ENCODE measurements at places on chromosomes 11 and 22.

- no peak for DNase-seq
These were observed 60.5 kb downstream of the APIP start for GRCh38 chr11:34855754-34856095.

DNA sequence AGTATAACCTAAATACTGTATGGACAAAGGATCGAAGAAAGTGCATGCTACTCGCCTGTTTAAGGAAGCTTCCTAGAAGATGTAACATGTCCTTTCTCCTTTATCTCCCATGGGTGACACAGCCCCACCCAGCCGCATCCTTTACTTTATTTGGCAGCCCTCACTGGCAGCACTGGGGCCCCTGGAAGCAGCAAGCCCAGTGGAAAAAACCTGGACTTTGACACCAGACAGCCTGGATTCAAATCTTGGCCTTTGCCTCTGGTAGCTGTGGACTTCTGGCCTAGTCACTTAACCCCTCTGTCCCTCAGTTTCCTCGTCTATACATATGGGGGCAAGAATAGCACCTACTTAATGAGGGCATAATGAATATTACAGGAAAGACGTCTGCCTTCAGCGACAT is 67.1 kb downstream of the MYEOV start:
- DNase-seq = no peak

- no peak for DNase-seq
These were observed 1432.9 kb downstream of the BRD1 start for GRCh38 chr22:48394787-48395186.

GRCh38 chr11:119108857-119109221 is 1.7 kb downstream of the C2CD2L start:
- DNase-seq = no peak

DNA sequence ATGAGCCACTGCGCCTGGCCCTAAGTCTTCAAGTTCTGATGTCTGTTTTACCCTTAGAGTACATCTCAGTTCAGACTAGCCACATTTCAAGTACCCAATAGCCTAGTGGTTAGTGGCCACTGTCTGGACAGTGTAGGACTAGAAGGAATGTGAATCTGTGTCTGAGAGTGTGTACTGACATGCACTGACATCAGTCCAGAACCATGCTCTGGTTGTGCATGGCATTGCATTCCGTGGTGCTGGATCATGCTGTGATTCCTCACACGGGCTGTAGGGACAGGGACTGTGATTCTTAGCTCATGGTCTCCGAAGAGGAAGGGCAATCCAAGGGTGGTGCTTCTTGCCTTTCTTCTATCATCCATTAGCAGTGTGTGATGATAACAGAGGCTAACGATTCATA is 41.1 kb downstream of the AMOTL1 start:
- no peak for DNase-seq

DNA sequence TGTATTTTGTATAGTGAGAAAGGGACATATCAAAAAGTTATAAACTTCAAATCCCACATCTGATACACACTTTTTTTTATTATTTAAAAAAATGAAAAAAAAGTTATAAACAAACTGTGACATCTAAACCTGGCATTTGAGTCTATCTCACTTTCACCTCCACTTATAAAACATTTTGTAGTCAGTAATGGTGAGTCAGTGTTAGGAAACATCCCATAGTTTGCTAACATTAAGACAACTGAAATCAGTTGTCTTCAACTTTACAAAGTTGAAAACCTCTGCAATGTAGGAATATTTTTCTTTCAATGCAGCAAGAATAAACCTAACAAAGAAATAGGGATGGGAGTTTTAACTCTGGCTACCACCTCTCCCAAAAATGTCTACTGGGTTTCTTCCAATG is 47.7 kb downstream of the SLC35F2 start:
- DNase-seq = no peak

GRCh38 chr11:1397862-1398527 is 8.3 kb downstream of the BRSK2 start:
- DNase-seq = no peak

GRCh38 chr11:65501472-65502273 is 2.8 kb downstream of the MALAT1 start:
- DNase-seq = no peak

GRCh38 chr22:22878211-22878570 is 9.4 kb upstream of the IGLL5 start:
- DNase-seq = no peak

- DNase-seq = no peak
These were observed 283.0 kb upstream of the NARS2 start for GRCh38 chr11:78857688-78858087.

GRCh38 chr11:66510990-66511339 is 530 bp downstream of the BBS1 start:
- no peak for DNase-seq

GRCh38 chr11:69536406-69536805 is 54.9 kb downstream of the LINC01488 start:
- DNase-seq = no peak

GRCh38 chr22:38249803-38250642 is 22.8 kb downstream of the TMEM184B start:
- no peak for DNase-seq

DNA sequence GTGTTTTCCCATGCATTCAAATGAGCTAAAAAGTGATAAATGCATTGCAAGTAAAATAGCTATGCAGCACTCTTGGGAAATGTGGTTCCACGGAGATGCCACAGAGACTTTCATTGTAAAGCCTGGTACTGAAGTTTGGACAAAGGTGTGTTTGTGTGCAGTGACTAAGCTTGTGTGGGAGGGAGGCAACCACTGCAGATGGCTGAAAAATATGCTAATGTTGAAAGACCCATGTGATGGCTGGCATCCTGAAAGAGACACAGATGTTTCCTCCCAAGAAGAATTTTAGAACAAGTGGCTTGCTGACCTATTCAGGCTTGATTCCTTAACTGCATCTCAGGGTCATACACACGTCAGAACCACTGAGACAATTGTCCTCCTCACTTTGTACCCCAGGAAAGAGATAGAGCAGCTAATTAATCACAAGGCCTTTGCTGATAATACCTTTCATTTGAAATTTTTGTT is 73.8 kb downstream of the FAM76B start:
- DNase-seq = peak; percentile 60

GRCh38 chr11:11075515-11076171 is 217.8 kb upstream of the ZBED5 start:
- DNase-seq = no peak

DNA sequence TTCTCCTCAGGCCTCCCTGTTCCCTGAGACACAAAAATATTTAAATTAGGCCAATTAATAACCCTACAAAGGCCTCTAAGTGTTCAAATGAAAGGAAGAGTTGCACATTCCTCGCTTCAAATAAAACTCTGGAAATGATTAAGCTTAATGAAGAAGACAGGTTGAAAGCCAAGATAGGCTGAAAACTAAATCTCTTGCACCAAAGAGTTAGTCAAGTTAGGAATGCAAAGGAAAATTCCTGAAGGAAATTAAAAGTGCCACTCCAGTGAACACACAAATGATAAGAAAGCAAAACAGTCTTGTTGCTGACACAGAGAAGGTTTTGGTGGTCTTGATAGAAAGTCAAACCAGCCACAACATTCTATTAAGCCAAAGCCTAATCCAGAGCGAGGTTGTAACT is 574.4 kb downstream of the OPCML start:
- DNase-seq = no peak

DNA sequence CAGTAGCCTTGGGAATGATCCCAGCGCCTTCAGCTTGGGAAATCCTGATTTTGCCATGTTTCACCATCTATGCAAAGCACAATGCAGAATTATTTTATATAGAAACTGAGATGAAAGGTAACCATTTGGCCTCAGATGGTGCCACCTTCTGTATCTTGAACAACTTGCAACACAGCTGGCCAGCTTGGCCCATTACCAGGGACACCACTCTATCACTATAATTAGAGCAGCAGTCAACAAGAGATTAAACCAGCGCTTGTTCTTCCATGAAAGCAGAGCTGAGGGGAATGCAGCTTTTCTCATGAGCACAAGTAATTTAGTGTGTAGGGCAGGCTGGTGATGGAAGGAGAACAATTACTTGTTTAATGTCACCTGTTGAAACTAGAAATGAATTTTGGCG is 6.7 kb upstream of the ZDHHC13 start:
- DNase-seq = no peak

DNA sequence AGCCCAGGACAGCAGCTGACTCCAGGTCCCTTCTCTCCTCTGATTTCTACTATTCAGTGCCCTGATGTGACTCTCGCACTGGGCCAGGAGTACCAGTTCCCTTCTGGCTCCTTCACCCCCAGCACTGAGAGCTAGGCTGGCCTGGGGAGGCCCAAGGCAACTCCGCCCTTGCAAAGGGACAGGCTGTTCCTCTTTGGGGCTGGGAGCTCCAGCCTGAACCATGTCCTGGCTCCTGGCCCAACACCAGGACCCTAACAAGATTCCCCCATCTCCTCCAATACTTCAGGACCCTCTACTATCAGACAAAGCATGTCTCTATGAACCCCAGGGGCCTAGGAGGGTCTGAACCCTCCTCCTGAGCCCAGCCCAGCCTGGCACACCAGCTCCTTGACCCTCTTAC is 12.5 kb downstream of the CREB3L1 start:
- DNase-seq = no peak

DNA sequence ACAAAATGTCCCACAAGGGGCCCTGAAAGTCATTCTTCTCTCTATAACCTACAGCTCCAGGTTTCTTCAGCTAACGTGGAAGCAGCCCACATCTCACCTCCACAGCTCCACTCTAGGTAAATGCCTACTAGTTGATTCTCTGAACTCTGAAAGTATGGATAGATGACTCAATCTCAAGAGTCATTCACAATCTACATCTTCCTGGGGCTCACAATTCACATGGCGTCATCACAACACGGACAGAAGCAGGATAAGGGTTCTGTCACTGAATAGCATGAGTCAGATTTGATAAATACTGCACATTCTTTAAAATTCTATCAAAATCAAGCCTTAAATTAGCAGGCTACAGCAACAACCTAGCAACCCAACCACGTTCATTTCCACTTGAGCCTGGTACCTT is 96.3 kb downstream of the PLEKHA7 start:
- no peak for DNase-seq
